Activated naive CD8-positive, alpha-beta T cell treated with anti-CD3 and anti-CD28 coated beads for 36 hours (primary cell): ENCODE measurements at places on chromosomes 11 and 22. TPM values are rescaled to one million over a fixed set of nuclear protein-coding genes. Genes with fewer than 3 reads are reported as not detected.

DNA sequence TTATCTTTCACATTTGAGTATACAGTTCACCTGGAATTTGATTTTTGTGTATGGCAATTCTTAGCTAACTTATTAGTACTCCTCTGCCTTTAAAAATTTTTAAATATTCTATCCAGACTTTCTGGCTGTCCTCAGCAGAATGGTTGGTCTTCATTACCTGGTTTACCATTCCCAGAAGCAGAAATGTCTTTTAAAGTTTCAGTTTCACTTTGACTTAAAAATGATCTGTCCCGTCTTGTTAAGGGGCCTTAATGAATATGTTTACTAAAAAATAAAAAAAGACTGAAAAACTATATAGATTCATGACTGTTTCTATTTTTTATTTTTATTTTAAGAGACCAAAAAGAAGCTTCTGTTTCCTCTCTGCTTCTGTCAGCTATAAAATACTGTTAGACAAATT is 70.5 kb upstream of the TNRC6B start:
- no peak for DNase-seq

DNA sequence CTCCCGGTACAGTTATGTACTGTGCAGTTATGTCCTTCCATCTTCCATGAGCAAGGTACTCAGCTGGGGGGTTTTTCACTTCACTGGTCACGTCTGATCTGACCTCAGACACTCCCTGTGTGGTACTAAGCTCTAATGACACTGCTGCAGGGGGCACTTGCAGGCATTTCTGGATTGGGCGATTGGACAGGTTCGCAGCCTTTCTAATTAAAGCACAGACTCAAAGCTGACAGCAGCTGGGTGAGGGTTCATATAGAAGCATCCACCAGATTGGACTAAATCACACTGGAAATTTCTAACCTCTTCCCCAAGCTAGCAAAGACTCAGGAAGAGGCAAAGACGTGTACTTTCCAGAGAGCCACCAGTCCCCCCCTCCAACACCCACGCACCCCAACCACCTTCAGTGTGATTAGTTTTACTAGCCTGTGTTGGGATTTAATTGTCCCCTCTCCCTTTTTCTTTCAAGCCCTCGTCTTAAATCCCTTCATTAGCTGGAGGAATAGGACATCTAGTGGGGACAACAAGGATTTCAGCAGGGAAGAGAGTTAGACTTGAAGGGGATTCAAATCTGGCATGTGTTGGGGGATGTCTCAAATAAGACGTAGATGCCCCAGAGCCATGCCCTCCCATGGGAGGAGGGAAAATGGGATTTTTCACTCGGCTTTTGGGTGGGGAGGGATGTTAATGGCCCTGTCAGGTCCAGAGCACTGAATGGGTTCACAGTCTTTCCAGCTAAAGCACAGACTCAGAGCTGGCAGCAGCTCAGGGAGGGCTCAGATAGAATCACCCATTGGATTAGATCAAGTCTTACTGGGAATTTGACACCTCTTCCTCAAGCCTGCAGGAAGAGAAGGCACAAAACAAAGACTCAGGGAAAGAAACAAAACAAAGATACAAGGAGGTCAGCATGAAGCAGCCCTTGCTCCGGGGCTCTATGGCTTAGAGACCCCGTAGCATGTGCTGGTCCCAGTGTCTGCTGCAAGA is 10.9 kb downstream of the INS start:
- no peak for DNase-seq

Gene MDK
- 3.4 TPM for total RNA-seq

DNA sequence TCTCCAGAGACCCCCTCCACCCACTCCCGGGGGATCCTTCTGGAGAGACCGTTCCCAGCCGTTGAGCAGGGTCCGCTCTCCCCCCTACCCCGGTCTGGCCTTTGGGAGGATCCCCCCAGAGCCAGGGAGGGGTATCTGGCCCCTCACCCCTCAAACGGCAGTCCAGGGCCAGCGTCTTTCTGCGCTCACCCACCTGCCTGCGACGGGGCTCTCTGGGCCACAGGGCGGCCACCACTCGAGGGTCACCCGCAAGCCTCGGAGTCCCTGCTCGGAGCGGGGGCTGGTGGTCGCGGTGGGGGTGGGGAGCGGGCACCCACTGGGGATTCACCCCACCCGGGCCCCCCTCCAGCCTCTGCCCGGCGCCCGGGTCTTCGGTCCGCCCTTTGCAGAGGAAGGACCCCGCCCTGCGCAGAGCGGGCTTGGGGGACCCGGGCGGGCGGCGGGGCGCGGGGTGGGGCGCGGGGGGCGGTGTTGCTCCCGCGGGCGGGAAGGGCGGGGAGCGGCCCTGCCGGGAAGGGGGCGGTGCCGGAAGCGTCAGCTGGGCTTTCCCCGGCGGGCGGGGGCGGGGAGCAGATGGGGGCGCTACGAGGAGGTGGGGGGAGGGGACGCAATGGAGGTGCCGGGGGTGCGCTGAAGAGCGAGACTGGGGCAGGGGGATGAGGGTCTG is 16.6 kb downstream of the CRELD2 start:
- DNase-seq = peak; percentile 90

- DNase-seq = no peak
Observed at GRCh38 chr11:23181022-23181807, 320.9 kb upstream of the CCDC179 start.

Gene SMPD1
- 12.9 TPM for total RNA-seq

GRCh38 chr11:11243209-11243589 is 109.9 kb downstream of the CSNK2A3 start:
- DNase-seq = no peak

DNA sequence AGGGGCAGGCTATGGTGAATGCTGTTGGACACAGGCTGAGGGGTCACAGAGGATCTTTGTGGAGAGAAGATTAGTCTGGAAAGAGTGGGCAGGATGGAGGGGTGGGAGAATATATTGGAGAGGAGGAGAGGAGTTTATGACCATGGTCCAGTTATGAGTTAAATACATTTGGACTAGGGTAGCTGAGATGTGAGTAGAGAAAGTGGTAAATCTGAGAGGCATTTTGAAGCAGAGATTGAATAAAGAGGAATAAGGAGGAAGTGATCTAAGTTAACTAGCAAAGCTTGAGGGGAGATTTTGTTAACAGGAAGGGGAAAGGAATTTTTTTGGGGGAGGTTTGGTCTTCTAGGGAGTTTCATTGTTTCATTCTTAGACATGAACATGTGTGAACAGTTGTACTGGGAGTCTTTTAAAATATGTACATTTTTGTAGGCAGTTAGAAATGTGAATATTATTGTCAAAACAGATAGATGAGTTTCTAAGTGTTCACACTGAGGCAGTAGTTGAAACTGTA is 43.1 kb upstream of the EED start:
- DNase-seq = no peak

Gene GRAMD1B
- 20.3 TPM for total RNA-seq

- DNase-seq = no peak
Observed at GRCh38 chr11:57778318-57779037, 16.9 kb downstream of the CTNND1 start.

DNA sequence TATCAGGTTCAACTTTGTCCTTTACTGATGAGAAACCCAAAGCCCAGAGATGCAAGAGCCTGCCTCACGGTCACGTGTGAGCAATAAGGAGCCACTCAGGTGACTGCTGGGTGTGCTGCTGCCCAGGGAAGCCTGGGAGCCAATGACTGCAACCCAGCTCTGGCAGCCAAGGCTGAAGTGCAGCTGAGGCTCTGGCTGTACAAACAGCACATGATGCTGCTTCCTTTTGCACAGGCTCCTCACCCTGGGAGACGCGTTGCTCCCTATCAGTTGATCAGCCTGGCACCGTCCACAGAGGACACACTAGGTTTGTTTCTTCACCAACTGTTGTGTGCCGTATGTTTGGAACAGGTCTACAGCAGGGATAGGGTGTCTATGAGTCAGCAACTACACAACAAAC is 168.7 kb downstream of the EFCAB6 start:
- DNase-seq = no peak

DNA sequence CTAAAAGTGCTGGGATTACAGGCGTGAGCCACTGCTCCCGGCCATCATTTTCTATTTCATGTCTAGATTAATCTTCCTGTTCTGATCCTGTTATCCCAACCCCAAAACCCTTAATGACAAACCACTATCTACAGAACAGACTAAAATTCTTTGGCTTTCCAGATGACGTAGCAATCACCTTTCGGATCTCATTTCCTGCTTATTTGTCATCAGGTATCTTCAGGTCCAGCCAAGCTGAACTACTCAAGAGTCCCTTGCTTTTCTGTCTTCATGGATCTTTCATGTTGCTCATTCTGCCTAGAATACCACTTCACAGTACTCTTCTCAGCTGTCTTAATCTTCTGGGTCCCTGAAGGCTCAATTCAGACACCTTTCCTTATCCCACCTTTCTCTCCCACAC is 27.4 kb upstream of the IPO7 start:
- no peak for DNase-seq

- DNase-seq = peak; percentile 61
Observed at GRCh38 chr22:38504731-38505540, 1.2 kb downstream of the DDX17 start.

Gene FGF19
- not detected for total RNA-seq

- DNase-seq = no peak
Observed at GRCh38 chr11:35118906-35119305, 20.1 kb upstream of the CD44 start.

GRCh38 chr11:13680501-13681264 is 12.2 kb downstream of the FAR1 start:
- DNase-seq = no peak

- no peak for DNase-seq
Observed at GRCh38 chr22:30876915-30877553, 91.5 kb downstream of the MORC2 start.

GRCh38 chr11:119764108-119764868 is 35.3 kb upstream of the NECTIN1 start:
- DNase-seq = no peak
